ENCODE measurements at places on chromosomes 16 and 17.

- DNase-seq: no peak
These were observed 45.2 kb downstream of the N4BP1 start for GRCh38 chr16:48564544-48565444.

GRCh38 chr16:51147776-51148677, 3.0 kb downstream of the SALL1 start:
- no peak for DNase-seq

GRCh38 chr16:27781195-27781524, 231.2 kb downstream of the KATNIP start:
- DNase-seq: no peak

DNA sequence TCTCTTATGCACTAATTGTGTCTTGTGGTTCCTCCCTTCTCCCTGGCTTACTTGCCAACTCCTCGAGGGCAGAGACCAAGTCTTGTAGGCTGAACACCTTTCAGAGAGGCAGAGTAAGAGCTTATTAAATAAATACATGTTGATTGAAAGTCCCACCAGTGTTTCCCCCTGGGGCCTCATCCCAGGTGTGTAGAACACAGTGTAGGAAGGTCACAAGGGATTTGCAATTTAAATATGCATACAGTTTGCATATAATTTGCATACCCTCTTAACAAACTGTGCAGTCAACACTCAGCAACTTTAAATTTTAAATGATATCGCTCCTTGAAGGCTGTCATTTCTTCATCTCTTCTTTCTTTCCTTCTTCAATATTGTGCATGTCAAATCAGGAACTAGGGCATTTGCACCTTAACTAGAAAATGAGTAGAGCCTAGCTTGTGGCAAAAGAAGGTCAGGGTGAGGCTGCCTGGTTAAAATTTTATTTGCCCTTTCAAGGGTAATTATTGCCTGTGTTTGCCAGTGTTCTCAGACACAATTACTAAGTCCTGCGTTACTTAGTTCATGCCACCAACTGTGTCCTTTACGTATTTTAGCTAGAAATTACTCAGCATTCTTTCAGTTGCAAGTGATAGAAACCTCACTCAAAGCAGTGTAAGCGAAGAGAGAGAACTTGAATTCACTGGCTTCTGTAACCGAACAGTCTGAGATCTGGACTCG, 465.7 kb downstream of the HAPSTR1 start:
- DNase-seq: no peak

DNA sequence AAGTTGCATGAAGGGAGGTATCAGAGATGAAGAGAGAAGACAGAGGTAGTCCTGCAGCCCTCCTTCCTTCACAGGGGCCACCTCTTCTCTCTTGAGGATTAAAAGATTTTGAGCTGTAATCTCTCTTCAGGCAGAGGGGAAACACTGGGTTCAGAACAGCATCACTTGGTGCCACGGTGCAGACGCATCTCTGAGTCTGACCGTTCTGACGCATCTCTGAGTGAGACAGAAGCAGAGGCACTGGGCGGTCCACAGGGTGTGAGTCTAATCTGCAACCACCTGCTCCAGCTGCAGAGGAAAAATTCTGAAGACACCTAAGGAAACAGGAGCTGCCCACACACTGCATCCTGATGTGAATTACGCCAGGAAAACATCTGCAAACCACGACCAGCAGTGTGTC, 5.3 kb upstream of the KRT37 start:
- no peak for DNase-seq

GRCh38 chr17:34703533-34703932, 124.2 kb downstream of the TMEM132E start:
- no peak for DNase-seq

GRCh38 chr17:9021992-9022572, 772 bp downstream of the NTN1 start:
- peak; percentile 63 for DNase-seq

DNA sequence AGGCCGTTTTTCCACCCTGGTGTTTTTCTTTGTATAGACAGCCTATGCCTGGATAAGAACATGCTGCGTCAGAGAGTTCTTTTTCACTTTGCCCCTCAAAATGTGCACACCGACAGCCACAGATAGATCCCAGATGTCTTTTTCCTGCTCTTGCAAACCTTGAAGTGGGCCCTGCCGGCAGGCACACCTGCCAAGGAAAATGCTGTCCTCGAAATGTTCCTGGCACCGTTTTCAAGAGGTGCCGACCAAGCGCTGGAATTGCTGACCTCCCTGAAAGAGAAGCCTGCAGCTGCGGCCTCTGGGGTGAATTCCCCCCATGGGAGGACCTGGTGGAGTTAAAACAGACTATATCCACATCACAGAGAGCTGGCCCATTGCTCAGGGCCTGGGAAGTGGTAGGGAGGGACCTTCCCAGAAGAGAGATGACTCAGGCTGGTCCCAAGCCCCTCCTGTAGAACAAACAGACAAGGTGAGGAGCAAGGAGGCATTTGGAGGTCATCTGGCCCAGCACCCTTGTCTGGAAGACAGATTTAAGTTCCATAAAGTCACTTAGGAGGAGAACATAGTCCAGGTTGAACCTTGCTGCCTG, 668.1 kb downstream of the MAF start:
- DNase-seq: peak; percentile 63

GRCh38 chr16:54373534-54374520, 87.2 kb upstream of the IRX3 start:
- DNase-seq: no peak

DNA sequence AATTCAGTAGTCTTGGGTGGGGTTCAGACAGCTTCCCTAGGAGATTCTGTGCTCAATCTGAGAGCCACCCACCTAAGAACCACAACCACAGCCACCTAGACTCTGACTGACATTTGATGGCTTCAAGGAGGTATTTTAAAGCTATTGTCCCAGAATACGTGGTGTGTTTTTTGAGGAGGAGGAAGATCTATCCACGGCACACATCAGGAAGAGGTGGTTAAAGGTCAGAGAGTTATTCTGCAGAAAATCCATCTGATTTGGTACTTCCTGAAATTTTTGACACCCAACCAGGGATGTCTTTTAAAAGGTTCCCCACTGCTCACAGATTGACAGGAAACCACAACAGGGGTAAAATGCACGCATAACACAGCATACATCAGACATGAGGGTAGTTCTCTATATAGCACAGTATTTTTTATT, 25.1 kb downstream of the SMARCE1 start:
- DNase-seq: no peak

DNA sequence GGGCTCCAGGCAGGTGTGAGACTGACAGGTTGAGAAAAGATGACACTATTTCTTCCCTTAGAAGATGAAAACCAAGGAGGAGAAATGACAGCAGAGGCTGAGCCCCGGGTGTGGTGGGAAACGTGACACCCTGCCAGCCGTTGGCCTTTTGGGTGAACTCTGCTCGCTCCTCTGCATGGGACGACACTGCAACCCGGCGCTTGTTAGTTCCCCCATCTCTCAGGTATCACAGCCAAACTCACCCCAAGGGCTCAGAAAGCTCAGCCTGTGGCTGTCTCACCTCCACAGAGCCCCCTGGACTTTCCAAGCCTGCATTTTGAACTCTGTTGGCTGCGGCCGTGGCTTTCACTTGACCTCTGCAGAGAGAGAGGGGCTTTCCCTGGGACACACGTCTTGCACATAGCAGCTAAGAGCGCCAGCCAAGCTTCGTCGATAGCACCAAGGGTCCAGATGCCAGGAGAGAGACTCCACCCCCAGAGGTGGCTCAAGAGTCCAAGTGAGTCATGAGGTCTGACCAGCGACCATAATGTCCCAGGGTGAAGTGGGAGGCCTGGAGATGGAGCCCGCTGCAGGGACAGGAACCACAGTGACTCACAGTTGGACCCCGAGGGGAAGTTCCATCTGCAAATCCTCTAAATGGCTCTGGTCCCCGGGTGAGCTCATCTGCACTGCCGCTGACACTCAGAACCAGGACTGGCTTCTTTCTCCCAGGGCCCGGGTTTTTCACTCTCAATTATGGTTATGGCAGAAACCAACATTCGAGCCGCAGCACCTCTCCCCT, 301.9 kb downstream of the SOX9 start:
- no peak for DNase-seq

GRCh38 chr17:57876866-57877237, 27.0 kb upstream of the MRPS23 start:
- no peak for DNase-seq

DNA sequence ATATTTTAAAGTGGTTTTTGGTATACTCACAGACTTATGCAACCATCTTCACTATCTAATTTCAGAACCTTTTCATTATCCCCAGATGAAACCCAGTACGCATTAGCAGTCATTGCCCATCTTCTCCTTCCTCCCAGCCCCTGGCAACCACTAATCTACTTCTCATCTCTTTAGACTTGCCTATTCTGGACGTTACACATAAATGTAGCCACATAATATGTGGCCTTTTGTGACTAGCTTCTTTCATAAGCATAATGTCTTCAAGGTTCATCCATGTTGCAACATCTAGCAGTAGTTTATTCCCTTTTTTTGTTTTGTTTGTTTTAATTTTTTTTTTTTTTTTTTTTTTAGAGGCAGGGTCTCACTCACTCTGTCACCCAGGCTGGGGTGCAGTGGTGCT, 28.5 kb upstream of the C17orf107 start:
- DNase-seq: no peak

- no peak for DNase-seq
These were observed 26.3 kb upstream of the APOH start for GRCh38 chr17:66255527-66255971.

GRCh38 chr16:14109077-14109775, 38.1 kb downstream of the MRTFB start:
- DNase-seq: no peak

- peak; percentile 84 for DNase-seq
These were observed 22.1 kb downstream of the COX4I1 start for GRCh38 chr16:85821390-85822135.

- no peak for DNase-seq
These were observed 7.7 kb downstream of the PRR15L start for GRCh38 chr17:47949946-47950345.

DNA sequence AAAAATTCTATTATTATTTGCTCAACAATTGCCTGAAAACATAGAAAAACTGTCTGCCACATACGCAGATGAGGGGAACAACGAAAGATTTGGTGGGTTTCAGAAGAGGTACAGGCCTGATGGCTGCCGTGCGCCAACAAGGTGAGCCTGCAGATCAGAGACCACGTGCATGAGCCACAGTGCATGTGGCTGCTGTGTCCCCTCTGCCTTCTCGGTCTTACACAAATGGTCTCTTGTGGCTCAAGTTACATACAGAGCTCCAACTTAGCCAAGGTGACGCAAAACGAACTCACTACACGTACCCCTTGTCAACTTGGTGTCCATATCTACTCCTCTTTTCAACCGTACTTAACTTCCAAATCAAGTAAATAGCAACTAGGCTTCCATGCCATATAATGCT, 82.3 kb downstream of the ADCY9 start:
- no peak for DNase-seq

GRCh38 chr17:11130367-11130766, 110.6 kb upstream of the SHISA6 start:
- no peak for DNase-seq

DNA sequence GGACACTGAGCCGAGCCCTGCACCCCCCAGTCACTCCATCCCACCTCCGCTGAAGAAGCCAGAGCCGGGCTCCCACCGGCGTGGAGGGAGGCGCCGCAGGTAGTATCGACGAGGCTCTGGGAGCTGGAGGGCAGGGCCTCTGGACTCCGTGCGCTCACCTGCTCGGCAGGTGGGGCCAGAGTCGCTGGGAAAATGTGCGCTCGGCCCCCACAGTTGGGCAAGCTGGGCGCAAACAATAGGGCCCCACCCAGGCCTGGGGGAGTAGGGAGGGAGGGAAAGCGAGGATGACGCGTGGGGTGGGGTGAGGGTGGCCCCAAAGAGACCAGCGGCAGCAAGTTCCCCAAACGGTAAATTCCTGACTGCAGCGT, 668 bp downstream of the JUP start:
- DNase-seq: no peak

DNA sequence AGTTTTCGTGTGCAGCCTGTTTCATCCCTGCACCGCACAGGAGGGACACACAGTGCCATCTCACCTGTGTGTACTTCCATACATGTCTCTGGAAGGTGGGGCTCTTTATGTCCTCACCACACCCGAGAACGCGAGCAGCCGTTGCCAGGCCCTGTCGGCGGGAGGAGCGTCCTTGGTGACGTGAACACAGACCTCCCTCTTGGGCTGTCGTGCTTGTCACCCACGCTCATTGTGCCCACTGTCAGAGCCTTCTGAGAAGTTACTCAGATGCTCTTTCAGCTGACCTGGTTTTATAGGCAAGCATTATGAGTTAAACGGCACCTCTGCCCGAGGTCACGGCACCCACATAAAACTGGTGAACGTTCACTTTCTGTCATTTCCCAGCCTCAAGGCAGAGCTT, 40.2 kb downstream of the ZNF750 start:
- DNase-seq: no peak

- no peak for DNase-seq
These were observed 1.4 kb upstream of the MRPL28 start for GRCh38 chr16:371515-372301.

- no peak for DNase-seq
These were observed 1.2 kb downstream of the SLC6A4 start for GRCh38 chr17:30234296-30234695.

DNA sequence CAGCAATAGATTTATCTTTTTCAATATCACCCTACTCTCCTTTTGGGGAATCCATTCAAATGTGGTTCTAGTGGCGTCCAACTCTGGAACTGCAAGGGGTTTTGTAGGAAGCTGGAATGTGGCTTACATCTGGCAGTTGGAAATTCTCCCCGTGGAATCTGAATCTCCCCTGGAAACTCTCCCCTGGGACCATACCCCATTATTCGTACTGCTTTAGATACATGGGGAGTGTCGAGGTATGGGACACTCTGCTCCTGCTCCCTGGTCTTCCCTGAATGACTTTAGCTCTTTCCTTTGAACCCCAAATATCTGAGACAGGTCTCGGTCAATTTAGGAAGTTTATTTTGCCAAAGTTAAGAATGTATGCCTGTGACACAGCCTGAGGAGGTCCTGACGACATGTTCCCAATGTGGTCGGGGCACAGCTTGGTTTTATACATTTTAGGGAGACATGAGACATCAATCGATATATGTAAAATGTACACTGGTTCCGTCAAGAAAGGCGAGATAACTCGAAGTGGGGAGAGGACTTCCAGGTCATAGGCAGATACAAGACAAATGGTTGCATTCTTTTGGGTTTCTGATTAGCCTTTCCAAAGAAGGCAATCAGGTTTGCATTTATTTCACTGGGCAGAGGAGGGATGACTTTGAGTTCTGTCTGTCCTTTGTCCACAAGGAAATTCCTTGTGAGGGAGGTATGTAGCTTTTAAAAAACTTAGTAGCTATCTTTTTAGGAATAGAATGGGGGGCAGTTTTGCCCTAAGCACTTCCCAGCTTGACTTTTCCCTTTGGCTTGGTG, 89.1 kb upstream of the CORO6 start:
- no peak for DNase-seq

- DNase-seq: no peak
These were observed 139.7 kb upstream of the MAF start for GRCh38 chr16:79740252-79740651.
